GM19239 (cell line): ENCODE measurements at places on chromosomes 6 and 20.

DNA sequence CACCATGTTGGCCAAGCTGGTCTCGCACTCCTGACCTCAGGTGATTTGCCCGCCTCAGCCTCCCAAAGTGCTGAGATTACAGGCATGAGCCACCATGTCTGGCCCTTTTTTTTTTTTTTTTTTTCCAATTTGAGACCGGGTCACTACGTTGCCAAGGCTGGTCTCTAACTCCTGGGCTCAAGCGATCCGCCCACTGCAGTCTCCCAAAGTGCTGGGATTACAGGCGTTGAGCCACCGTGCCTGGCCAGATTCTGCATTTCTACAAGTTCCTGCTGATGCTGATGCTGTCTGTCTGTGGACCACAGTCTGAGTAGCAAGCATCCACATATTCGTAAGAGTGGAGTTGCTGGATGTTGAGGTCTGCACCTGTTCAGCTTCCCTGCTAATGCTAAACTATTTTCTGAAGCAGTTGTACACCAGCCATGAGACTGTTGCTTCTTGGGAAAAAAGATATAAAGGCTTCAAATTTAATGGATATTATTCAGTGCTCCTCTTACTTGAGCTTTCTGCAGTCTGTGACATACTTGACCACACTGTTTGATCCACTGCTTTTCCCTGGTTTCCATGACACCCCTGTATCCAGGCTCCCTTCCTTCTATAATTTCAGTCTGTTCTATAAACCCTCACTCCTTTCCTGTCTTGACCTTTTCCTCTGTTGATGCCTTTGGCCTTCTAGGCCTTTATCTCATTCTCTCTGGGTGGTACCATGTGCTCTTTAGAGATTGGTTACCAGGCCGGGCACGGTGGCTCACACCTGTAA lies 10.1 kb upstream of the ZBTB12 start:
- DNase-seq: no peak

- DNase-seq: no peak
Measured at GRCh38 chr6:157614026-157614568, 208.9 kb upstream of the SNX9 start.

- DNase-seq: no peak
Measured at GRCh38 chr6:42275376-42276033, 57.8 kb upstream of the MRPS10 start.

DNA sequence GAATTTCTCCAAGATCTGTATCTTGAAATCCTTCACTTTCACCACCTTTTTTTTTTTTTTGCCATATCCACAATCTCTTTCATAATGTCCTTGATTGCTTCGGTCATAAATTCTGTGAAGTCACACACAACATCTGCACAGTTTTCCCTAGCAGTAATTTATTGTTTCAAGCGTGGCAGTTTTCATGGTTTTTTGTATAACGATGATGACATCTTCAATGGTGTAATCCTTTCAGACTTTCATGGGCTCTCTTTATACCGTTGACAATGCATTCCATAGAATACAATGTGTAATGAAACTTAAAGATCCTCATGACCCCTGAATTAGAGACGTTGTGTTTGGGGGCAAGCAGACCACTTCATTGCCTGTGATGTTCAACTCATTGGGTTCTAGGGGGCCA lies 693.1 kb downstream of the PTPRT start:
- no peak for DNase-seq

DNA sequence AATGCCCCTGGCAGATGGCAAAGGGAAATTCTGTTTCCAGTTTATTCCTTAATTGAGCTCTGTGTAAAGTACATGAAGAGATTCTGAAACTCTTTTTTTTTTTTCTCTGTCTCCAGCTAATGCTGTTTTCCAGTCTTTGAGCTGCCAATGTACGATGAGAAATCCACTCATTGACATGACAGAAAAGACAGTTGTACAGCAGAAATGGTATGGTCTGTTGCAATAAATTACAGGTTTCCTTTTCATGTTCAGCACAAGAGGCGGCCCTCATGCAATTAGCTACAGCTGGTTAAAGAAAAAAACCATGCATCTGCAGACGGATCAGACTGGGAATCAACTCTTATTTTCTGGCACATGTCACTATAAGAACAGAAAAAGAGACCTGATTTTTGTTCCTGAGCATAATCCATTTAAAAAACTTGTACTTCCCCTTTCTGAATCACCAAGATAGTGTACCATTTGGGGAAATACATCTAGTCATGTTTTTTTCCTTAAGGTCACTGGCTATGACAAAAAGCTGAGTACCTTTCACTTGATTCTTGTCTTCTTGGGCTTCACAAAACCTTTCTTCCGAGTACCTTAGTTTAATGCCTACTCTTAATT lies 289.8 kb upstream of the PREP start:
- DNase-seq: no peak

DNA sequence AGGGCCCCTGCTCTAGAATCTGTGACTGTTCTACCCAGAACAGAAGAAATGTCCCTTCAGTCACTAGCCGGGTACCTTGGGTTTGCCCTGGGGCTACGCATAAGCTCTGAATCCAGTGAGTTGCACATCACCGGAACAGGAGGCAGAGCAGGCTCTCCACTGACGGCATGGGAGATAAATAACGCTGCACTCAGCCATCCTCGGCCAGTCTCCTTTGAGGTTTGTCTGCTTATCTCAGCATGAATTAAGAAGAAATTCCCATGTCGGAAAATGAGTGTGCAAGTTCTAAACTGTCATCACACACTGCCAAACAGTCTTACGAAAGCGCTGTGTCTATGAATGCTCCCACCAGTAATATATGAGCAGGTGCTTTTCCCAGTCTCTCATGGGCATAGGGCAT lies 90.8 kb downstream of the FAM50B start:
- DNase-seq: no peak

GRCh38 chr6:19450651-19451050 lies 386.5 kb upstream of the ID4 start:
- DNase-seq: no peak

DNA sequence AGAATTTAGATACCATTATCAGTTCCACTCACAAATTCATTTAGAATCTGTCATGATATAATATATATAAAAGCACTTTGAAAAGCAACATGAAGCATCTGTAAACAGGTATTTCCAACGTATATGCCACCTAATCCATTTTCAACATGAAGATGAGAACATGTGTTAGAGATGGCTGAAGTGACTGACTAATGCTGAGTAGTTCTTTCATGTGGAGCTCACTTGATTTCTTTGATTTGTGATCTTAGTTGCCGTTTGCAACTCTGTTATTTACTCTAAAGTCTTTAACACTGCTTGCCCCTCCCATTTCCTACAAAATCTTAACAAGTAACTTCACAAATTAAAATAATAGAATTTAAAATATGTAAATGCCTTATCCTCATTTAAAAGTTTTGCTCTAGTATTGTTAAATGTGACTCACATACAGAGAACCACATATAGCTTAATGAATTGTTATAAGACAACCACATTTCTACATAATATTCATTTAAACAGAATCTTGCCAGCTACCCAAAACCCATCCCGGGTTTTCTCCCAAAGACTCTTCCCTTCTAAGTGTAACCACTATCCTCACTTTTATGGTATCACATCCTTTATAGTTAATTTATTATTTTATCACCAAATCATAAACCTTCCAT lies 78.3 kb downstream of the ME1 start:
- DNase-seq: no peak

GRCh38 chr6:107235511-107235910 lies 120.2 kb upstream of the BEND3 start:
- no peak for DNase-seq

DNA sequence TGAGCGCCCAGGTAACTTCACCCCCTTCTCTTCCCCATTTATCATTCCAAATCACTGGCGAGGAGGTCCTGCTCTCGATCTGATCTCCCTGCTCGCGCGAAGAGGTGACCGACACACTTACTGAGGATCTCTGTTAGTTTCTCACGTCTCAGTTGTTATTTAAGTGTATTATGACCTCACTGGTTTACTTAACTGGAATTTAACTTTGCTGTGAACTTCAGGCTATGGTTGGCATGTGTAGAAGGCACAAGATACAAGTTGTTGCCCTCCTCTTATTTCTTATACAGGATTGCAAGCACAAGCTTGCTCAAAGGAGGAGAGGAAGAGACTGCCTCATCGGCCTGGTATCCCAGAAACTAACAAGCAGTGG lies 1.2 kb downstream of the RNF217 start:
- no peak for DNase-seq

DNA sequence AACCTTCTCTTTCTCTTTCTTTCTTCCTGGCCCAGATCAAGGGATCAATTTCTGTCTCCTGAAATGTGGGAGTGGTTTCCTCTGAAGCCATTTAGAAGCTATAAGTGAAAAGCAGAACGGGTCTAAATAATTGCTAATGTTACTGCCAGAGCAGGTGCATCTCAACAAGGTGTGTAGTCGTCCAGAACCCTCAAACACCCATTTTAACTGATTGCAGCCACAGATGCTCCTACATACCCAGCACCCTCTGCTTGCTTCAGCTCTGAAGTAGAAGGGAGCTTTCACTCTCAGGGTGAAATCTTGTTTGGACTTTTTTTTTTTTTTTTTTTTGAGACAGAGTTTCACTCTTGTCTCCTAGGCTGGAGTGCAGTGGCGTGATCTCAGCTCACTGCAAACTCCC lies 592.1 kb upstream of the ARID1B start:
- DNase-seq: no peak

- DNase-seq: no peak
Measured at GRCh38 chr20:60785785-60786184, 466.3 kb upstream of the CDH4 start.

DNA sequence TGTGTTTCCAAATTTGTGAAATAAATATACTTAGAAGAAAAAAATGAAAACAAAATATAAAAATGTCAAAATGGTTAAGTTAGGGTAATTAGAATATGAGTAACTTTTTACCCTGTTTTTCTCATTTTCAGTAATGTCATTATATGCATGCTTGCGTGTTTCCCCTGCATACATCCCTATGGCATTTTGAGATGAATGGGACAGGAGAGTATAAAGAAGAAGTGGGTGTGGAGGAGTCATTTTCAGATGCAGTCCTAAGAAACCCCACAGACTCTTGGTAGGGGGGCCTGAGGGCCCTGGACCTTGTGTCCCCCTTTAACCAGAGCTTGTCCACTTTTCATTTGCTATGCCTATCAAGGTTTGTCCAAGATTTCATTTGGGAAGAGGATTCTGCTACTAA lies 77.2 kb downstream of the FOXO3 start:
- DNase-seq: no peak

GRCh38 chr6:134009876-134010275 lies 42.5 kb downstream of the SLC2A12 start:
- DNase-seq: no peak

DNA sequence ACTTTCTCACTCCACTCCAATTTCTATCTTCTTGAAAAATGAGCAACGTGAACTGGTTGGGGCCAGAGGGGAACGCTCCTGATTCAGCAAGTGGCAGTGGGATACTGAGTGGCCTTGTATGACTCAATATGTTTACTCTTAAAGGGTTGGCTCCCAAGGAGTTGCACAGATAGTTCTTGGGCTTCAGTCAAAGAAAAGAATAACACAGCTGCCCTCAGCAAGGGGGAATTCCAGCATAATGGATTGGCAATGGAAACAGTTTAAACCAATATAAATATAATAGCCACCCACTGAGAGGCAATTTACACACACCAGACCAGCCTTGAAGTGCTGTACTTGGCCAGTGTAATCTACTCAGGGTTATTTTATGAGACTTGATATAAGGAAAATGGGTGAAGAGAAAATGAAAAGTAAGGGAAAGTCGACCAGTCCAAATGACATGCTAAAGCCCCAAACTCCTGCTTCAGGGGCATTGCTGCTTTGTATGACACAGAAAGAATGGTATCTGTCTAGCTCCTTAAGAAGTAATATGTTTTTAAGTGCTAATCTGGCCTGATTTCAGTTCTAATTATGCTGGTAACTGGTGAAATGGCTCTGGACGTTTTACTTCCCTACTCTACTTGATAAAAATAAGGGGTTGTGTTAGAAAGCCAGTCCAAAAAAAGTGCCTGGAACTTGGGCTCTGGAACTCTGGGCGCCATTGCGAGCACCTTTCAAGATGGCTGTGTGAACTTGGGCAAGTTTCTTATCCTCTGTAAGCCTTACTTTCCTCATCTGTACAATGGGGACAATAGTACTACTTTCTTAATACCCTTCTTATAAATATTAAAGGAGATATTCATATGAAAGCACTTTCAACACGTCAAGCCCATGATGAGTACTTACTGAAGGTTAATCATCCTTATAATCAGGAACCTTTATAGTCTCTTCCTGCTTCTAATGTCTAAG lies 712.9 kb upstream of the MAP3K7 start:
- no peak for DNase-seq

DNA sequence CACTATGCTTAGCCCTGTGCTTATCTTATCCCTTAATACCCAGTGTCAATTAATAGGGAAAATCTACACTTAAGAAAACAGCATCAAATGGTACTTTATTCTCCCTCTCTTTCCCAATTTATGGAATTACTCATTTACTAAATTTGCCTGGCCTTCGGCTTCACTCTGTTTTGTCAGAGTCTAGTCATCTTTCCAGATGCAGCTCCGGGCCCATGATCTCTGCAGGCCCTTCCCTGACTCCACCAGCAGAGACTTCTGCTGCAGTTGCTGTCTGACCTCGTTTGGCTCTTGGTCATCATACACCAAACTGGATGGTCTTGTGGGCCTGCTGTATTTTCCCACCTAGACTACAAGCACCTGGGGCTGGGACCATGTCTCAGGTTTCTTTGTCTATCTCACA lies 27.4 kb downstream of the MRS2 start:
- DNase-seq: no peak

- no peak for DNase-seq
Measured at GRCh38 chr20:8127553-8128255, 4.4 kb upstream of the PLCB1 start.

DNA sequence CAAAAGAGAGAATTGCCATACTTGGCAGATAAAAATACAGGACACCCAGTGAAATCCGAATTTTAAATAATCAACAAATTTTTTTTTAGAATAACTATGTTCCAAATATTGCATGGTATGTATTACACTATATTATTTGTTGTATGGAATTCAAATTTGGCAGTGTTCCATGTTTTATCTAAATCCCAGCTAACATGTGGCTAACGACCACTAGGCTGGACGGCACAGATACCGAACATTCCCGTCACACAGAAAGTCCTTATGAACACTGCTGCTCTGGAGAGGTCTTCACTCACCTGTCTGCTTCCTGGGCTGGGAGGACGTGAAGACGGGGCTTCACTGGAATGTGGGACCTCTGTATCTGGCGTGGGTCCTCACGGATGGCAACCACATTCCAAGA lies 32.8 kb downstream of the SNX5 start:
- no peak for DNase-seq

DNA sequence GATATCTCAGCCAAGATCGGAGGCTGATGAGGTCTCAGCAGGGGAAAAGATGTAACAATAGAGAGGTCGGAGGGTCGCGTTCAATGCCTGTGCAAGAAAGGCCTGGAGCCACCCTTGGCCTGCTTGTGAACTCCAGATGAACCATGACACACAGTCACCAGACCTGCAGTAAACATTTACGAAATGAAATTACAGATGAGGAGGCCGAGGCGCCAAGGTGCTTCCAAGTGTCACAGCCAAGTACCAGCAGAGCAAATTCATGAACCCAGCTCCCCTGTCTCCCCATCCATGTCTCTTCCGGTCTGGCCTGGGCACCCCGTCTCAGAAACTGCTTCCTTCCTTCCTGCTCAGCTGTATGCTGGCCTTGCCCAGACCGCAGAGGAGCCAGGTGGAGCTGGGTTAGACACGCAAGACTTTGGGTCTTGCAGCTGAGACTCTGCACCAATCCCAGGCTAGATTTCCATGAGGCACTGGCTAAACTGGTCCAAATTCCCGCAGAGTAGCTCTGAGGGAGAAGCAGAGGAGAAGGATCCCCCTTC lies 48.1 kb downstream of the CHMP4B start:
- peak; percentile 72 for DNase-seq

GRCh38 chr6:159720708-159721107 lies 6.6 kb upstream of the WTAP start:
- DNase-seq: no peak
